MG63 (cell line): ENCODE measurements at places on chromosomes 12 and 14. TPM values are rescaled to one million over a fixed set of nuclear protein-coding genes. Genes with fewer than 3 reads are reported as not detected.
A peak's percentile ranks its signal among the peaks of the same experiment; 100 is the strongest.

The DAAM1 gene
- total RNA-seq, result 1.3 and 5.2 TPM in 2 replicates

The GPR132 gene
- total RNA-seq, result not detected in 2 replicates

GRCh38 chr12:122366685-122367475 lies 55.6 kb downstream of the CLIP1 start:
- DNase-seq, result peak; percentile 80

DNA sequence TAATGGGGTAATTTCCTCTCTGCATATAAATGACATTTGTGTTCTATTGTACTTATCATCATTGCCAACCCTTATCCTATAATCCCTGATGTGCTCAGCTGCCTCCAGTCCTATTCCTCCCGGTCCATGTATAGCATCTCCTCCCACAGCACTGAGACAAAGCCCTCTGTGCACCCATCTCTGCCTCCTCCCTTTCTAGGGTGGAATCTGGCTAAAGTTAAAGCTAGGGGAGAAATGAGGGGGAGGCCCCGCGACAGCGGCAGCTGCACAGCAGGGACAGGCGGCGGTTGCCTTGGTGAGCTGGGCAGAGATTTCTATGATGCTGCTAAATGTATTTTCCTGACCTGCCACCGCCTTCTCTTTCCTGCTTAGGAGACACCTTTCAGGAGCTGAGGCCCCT lies 12.8 kb upstream of the ZDHHC22 start:
- DNase-seq, result no peak

DNA sequence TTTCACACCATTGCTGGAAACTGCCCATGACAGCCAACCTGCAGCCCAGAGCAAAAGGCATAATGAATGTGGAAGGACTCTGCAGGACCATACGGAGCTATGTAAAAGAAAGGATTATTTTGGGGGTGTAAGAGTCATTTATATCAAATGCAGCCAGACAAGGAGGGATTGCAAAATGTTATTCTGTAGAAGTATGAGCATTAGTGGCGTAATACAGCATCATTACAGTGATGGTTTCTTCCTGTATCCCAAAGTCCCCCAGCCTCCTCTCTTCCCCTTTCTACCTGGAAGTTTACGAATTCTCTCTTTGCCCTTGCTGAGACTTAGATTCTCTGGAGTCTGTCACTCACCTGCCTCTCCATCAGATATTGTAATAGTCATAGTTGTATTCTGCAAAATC lies 89.9 kb downstream of the BORCS5 start:
- no peak for DNase-seq

- DNase-seq, result no peak
Measured at GRCh38 chr12:91422127-91422526, 239.5 kb upstream of the DCN start.

DNA sequence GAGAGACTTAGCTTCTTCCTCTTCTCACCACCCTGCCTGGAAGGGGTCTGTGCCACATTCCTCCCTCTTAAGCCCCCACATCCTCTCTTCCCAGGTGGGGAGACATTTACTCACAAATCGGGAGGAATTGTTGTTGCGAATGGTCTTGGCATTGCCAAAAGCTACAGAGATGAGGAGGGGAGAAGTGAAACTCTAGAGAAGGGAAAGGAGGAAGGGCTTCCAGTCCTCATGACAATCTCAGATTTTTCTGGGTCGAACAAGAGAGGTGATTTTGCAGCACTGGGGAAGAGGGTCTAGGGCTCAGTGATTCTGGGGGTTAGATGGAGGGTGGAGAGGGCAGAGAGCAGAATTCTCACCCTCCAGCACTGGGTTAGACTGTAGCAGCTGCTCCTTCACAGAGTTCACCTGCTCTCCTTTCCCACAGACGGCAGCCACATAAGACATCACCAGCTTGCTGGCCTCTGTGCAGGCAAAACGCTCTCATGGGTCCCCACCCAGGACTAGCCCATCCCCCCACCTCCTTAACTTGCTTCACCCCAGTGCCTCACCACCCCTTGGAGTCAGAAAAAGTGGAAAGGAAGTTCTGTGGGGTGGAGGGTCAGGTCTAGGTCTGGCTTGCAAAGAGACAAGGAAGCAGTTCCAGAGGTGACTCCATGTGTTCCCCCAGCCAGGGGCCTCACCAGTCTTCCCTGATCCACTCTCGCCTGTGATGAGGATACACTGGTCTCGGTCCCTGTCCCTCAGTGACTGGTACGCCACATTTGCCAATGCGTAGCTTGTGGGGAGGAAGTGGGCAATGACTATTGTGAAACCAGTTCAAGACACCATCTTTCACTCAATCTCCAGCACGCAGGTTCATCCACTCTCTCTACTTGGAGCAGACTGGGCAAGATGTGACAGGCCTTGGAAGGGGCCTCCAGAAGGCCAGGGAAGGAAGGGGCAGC lies 2.7 kb downstream of the MYO1A start:
- no peak for DNase-seq
